A549 (cell line): ENCODE measurements at places on chromosomes 2 and 18. TPM values are rescaled to one million over a fixed set of nuclear protein-coding genes. Genes with fewer than 3 reads are reported as not detected.

DNA sequence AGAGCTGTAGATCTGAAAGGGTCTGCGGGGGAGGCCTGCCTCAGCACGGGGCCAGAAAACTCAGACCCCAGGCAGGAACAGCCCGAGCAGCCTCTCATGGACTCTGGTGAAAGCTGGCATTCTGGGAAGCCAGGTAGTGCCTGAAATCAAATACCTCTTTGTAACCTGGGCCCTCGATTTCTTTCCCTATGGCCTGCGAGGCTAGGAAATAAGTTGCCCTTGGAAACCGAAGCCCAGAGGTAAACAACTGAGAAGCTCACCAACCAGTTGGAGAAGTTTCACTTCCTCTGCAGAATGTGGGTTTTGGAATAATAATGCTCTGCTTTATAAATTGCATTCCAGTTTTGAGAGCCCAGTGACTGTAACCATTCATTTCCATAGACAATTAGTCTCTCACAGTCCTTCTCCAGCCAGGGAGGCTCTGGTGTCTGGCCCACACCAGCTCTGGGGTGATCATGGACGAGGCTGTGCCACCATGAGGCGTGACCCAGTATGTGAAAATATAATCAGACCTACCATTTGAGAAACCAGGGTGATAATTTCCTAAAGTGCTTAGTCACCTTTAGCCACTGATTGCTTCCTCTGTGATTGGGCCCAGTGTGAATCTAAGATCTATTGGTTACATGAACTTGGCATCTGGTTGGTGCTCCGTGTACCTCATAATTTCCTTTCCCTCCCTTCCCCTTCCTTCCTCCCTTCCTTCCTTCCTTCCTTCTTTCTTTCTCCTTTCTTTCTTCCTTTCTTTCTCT is 133.1 kb upstream of the PELI1 start:
- DNase-seq = no peak

GRCh38 chr18:49650426-49650891 is 88.6 kb downstream of the LIPG start:
- no peak for DNase-seq

- DNase-seq = no peak
These were observed 173.6 kb downstream of the ANKRD30B start for GRCh38 chr18:14921547-14921946.

DNA sequence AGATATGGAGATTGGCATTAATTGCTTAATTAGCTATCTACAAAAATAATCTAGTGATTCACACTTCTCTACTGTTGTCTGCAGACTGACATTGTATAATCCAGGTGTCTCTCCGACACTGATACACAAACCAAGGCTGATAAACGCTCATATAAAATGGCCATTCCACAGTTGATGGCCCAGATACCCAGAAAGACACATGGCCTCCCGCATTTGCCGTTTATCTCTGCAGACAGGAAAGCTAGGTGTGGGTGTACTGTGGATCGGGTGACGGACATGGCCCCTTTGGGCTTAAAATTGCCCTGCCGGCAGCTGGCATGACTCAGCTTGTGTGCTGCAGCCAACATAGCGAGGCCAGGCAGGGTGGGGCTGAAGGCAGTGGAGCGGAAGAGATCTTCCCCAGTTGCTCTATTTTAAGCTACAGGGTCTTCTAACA is 18.5 kb downstream of the PMAIP1 start:
- DNase-seq = peak; percentile 66

DNA sequence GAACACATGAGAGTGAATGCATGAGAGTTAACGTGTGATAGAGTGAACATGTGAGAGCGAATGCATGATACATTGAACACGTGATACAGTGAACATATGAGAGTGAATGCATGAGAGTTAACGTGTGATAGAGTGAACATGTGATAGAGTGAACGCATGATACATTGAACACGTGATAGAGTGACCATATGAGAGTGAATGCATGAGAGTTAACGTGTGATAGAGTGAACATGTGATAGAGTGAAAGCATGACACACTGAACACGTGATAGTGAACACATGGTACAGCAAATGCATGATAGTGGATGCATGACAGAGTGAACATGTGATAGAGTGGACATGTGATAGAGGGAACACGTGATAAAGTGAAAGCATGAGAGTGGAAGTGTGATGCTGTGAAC is 517.9 kb downstream of the EIPR1 start:
- DNase-seq = no peak

DNA sequence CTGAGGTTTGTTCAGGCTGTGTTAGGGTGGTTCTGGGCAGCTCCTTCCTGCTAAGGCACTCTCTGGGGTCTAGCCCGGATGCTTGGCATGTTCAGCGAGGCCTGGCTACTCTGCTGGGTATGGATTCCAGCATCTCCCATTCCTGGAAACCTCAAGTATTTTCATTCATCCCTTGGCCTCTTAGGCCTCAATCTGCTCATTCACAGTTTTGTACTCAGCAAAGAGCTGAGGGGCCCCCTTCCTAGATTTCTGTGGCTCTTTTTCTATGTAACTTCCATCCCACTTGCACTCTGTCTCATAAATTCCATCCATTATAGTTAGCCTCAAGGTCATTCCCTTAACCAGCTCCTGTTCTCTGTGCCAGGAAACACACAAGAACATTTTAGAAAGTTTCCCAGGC is 798.8 kb upstream of the HS6ST1 start:
- no peak for DNase-seq

DNA sequence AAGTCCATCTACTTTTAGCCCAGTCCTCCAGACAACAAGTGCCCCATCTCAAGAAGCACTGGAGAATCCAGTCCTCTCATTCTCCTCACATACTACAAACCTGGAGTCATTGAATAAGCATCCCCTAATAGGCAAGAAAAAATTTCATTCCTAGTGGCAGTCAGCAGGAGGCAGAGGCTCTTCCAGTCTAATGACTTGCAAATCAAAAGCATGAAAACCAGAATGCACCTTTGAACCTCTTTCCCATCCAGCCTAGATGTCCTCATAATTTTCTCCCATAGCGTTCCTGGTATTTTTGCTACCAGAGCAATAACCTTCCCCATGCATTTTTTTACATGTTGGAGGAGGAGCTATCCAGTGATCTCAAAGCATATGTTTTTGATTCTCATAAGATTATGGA is 252.6 kb downstream of the TTC32 start:
- no peak for DNase-seq

Gene RSAD2
- 0.03 to 0.04 TPM in 2 of 3 replicates, not detected in the other for polyA plus RNA-seq

Gene TUBA3E
- polyA plus RNA-seq = not detected in 3 replicates

Gene DYNAP
- not detected in 3 replicates for polyA plus RNA-seq

DNA sequence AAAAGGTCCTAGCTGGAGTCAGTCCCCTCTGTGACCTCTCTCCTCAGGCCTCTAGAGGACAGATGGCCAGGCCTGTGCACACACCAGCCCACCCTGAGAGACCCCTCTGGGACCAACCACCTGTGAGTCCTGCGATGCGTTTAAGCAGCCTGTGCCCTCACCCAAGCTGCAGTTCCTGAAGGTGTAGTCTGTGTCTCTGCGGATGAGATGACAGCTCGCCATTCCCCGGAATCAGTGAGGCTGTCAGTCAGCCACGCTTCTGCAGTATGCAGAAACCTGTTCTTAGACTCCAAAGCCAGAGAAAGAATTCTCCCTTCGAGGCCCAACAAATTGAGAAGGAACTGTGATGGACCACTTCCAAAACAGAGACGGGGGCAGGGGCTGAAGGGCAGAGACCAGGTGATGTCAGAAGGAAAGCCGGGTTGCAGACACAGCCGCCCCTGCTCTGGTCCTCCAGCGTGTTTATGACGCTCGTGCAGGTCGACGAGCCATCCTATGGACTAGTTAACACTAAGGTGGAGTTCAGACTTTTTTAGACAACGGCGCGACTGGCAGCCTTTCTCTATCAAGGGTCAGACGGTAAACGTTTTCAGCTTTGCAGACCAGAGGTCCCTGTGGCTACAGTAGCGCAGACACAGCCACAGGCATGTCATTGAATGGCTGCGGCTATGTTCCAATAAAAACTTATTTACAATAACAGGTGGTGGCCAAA is 10.2 kb downstream of the MTERF4 start:
- no peak for DNase-seq

DNA sequence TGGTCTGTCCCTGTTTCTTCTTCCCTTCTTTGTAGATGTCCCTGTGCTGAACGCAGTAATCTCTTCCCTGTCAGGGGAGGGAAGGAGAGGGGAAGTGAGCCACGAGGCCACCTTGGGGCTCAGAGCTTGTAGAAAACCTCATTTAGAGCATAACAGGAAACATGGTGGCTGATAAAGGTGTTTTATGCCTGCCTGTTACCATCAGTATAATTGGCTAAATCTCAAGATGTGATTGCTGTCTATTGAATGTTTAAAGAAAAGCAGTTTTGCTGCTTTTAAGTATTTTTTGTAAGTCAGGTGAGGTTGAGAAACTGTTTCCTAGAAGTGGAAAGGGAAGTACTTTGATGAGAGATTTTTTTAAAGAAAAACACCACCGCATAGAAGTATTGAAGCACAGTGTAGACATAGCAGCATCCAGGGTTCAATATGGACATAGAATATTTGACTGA is 59.7 kb upstream of the PDK1 start:
- no peak for DNase-seq

DNA sequence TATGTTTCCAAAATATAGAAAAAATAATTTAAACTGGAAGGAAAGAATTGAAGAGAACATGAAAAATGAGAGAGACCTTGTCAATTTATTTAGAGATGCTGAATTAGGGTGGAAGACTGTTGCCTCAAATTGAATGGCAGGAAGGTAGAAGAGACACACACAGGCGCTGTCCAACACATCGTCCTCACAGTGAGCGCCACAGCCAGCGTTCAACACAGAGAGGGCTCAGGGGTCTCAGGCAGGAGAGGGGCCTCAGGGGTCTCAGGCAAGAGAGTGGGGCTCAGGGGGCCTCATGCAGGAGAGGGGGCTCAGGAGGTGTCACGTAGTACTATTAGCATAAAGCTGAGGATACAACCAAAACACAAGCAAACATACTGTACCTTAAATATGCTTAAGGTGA is 65.7 kb downstream of the TMEM18 start:
- DNase-seq = no peak

Gene VAMP8
- polyA plus RNA-seq = 17.7 to 22.4 TPM (median 18.5 TPM) in 3 replicates

DNA sequence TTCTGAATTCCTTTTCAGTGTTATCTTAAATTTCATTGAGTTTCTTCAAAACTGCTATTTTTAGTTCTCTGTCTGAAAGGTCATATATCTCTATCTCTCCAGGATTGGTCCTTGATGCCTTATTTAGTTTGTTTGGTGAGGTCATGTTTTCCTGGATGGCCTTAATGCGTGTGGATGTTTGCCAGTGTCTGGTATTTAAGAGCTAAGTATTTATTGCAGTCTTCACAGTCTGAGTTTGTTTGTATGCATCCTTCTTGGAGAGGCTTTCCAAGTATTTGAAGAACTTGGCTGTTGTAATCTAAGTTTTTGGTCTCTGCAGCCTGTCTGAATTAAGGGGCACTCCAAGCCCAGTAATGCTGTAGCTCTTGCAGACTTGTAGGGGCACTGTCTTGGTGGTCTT is 249.3 kb downstream of the ZNF385B start:
- DNase-seq = no peak

- no peak for DNase-seq
These were observed 740.3 kb upstream of the RAB6C start for GRCh38 chr2:129239141-129239540.

DNA sequence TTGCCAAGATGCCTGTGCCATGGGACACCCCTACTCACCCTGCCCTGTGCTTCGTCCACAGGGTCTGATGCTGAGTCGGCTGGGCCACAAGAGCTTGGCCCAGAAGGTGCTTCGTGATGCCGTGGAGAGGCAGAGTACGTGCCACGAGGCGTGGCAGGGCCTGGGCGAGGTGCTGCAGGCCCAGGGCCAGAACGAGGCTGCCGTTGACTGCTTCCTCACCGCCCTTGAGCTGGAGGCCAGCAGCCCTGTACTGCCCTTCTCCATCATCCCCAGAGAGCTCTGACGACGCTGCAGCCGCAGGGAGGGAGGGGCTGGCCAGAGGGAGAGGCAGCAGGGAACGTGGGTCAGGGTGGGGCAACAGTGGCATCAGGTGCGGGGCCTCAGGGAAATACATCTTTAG is 81.5 kb downstream of the STPG4 start:
- no peak for DNase-seq

Gene EFR3B
- polyA plus RNA-seq = 10.4 to 13.1 TPM (median 12.5 TPM) in 3 replicates

DNA sequence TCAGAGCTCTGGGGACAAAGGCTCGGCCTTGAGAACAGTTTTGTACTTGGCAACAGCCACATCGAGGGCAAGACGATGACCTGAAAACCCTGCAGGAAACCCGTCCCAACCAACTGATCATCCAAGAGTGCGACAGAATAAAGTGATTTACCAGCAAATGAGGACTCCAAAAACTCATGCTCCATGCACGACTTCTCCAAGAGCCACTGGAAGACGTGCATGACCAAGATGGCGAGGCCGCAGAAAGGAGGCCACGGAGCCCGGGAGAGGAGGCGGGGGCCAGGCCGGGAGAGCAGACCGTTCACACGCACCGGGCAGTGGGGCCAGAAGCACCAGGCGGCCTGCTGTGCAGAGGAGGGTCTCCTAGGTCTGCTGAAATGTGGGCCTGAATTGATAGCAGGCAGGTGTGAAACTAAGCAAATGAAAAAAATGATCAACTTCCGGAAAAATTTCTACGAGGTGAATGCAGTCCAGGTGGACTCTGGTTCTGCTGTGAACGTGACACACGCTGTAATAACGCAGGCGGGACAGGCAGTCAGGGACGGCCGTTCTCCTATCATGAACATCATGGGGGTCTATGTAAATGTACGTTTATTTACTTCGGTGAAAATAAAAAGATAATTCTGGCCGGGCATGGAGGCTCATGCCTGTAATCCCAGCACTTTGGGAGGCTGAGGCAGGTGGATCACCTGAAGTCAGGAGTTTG is 252.2 kb downstream of the HDAC4 start:
- no peak for DNase-seq

DNA sequence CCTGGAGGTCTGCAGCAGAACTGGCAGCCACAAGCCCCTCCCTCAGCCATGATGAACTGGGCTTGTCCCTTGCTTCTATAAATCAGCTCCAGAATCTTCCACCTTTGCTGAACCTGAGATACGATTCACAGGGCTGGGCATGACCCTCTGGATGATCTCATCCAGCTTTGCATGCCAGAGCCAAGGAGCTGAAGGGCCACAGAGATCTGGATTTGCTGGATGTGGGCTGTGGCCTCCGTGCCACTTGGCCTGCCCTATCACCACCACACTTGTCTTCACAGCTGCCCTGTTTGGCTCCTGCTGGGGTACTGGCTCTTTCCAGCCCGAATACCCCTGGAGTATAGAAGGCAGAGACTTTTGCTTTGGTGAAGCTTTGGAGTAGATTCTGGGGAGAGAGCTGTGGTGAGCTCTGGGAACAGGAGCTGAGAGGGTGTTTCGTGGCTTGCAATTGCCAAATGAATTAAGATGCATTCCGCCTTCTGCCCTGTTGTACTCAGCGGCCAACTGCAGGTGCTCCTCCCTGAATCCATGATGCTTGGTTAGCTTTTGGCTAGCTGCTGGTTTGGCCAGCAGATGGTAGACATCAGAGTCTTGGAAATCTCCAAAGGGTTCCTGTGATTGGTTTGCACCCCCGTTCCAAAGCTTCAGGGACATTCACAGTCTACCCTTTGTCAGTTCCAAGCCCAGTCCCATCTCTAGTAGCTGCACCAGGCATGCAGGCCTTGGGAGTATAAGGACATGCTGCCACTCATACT is 30.9 kb upstream of the GIGYF2 start:
- DNase-seq = no peak

Gene HOXD1
- 0.11 to 0.17 TPM (median 0.12 TPM) in 3 replicates for polyA plus RNA-seq
